Keratinocyte (primary cell): ENCODE measurements at places on chromosomes 7 and 10. TPM values are rescaled to one million over a fixed set of nuclear protein-coding genes. Genes with fewer than 3 reads are reported as not detected.

- H3K4me1 ChIP-seq, result peaks cover 14% of the 10 kb centered on the region
- no peak for DNase-seq
- H3K4me3 ChIP-seq, result no peak overlapping the region
- H3K27ac ChIP-seq, result no peak overlapping the region
These were observed 56.6 kb downstream of the SPOCK2 start for GRCh38 chr10:72031706-72032105.

PLAC9 gene
- 0.39 to 0.70 TPM in 2 of 3 replicates, not detected in the other for polyA plus RNA-seq

GRCh38 chr10:3239066-3239919 is 66.7 kb upstream of the PITRM1 start:
- no peak overlapping the region for H3K4me3 ChIP-seq
- H3K36me3 ChIP-seq, result no peaks in the 10 kb centered on the region
- DNase-seq, result no peak
- H3K27me3 ChIP-seq, result peaks cover 4% of the 10 kb centered on the region
- H3K27ac ChIP-seq, result no peak overlapping the region

DNA sequence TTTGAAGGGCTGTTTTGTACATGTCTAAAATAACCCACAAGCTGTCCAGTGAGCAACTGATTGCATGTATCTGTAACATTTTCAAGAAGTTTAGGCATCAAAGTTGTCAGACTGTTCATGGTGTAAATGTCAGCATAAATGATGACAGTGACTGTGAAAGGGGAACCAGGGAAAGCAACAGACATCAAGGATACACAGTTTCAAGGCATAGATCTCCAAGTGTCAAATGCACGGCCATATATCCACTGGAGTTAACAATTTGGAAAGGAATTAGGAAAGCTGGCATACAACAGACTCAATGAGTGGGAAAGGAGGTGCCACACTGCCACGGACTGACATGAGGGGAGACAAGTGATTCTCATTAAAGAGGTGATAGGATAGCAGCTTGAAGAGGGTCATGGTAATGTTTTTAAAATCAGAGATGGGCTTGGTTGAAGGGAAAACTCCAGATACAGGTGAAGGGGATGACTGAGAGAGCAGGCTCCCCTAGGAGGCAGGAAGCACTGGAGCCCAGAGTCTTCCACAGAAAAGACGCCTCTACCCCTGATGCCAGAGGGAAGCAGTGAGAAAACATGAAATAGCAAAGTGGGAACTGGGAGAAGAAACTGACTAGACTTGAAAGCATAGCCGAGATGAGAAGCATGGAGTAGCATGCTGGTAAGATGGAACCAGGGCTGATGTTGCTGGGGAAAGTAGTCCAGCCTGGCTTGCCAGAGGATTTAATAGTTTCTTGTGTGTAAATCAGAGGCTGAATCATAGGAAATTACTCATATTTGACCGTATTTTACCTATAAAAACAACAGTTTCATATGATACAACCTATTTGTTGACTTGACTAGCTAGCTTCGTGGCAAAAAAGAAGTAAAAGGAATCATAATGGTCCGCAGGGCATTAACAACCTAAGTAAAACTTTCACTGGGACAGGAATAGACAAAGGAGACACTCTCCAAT is 18.6 kb downstream of the NSMCE4A start:
- H3K27me3 ChIP-seq, result no peaks in the 10 kb centered on the region
- H3K36me3 ChIP-seq, result peaks cover 6% of the 10 kb centered on the region
- no peak overlapping the region for H3K4me3 ChIP-seq
- H3K27ac ChIP-seq, result peak overlapping the region; percentile 31

- H3K36me3 ChIP-seq, result peaks cover 5% of the 10 kb centered on the region
- no peak overlapping the region for H3K4me3 ChIP-seq
- no peak for DNase-seq
- H3K27ac ChIP-seq, result no peak overlapping the region
- peaks cover 15% of the 10 kb centered on the region for H3K4me1 ChIP-seq
- no peaks in the 10 kb centered on the region for H3K27me3 ChIP-seq
These were observed 2.4 kb downstream of the UROS start for GRCh38 chr10:125820701-125821100.

DNA sequence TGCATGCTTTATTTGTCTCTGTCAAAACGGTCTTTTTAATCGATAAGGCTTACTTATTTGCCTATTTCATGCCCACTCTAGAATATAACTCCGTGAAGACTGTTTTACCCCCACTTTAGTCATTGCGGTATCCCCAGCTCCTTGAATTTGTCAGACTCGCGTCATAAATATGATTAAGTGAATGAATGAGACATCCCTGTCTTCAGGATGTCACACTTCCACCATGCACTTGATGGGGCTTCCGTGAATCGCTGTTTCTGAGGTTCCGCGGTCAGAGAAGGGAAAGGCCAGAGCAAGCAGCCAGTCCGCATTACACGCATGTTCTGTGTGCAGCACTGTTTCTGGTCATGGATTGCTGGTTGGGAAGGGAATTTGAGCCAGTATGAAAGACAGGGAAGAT is 138.8 kb downstream of the CELF2 start:
- no peaks in the 10 kb centered on the region for H3K27me3 ChIP-seq
- no peaks in the 10 kb centered on the region for H3K4me1 ChIP-seq
- no peaks in the 10 kb centered on the region for H3K36me3 ChIP-seq
- no peak overlapping the region for H3K4me3 ChIP-seq
- no peak for DNase-seq

ACHE gene
- 0.07 to 0.30 TPM (median 0.20 TPM) in 3 replicates for polyA plus RNA-seq

GRCh38 chr10:113007343-113007771 is 57.3 kb downstream of the TCF7L2 start:
- DNase-seq, result no peak
- no peak overlapping the region for H3K27ac ChIP-seq
- H3K36me3 ChIP-seq, result no peaks in the 10 kb centered on the region

DNA sequence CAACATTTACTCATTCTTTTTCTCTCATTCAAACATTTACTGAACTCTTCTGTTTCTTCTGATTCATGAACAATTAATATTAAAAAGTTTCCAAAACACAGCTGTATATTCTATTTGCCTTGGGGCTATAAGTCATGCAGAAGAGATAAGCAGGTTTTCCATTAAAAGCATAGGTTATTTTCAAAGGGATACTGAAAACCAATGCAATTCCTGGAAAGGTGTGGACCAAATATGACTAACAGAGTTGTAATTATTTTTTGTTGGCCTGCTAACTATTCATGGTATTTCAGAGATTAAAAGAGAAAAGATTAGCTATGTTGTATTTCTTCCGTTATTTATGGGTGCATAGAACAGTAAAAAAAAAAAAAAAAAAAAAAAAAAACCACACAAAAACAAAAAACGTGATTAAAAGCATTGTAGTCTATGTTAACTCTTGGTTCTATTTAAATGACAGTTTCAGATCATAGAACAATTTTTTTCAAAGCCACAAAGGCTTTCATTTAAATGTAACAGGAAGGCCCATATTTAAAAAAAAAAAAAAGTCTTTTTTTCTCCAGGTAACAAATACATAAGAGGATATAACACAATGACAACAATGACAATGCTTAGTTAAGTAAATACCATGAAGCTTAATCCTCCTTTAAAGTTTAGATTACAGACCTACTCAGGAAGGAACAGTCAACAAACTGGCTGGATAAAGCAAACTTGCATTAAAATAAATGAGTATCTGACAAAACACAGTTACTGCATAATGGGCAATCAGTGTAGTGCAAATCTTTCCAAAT is 1042.9 kb downstream of the GATA3 start:
- peak; percentile 26 for DNase-seq
- H3K27me3 ChIP-seq, result no peaks in the 10 kb centered on the region
- peaks cover 3% of the 10 kb centered on the region for H3K4me1 ChIP-seq
- no peak overlapping the region for H3K27ac ChIP-seq

DNA sequence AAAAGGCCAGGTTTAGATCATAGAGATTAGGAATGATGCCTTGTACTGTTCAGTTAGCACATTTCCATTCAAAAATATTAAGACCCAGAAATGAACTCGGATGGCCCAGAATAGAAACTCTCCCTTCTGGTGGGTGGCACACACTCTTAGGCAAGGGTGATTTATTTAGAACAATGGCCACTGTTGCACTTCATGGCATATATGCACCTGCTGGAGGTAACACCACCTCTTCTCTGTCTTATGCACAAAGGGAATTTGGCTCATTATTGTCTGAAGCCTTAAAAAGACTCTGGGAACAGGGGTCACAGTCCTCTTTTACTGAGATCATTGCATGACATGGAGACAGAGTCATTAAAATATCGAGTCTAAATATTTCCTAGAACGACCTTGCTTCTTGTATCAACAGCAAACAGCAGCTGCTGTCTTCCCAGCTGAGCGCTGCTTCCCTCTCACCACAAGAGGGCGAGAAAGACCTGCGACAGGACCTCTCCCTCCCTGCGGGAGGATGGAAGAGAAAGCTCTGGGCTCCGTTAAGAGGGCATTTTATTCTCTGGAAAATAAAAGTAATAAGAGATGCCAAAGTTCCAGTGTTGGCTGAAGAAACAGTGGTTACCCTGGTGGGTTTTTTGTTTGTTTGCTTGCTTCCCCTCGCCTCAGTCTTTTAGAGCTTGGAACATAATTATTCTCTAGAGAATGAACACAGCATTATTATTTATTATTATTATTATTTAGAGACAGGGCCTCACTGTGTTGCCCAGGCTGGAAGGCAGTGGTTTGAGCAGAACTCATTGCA is 13.5 kb upstream of the BAMBI start:
- peaks cover 15% of the 10 kb centered on the region for H3K27me3 ChIP-seq
- H3K27ac ChIP-seq, result no peak overlapping the region
- no peak overlapping the region for H3K4me3 ChIP-seq
- no peaks in the 10 kb centered on the region for H3K36me3 ChIP-seq

GRCh38 chr10:130519791-130520190 is 383.6 kb downstream of the GLRX3 start:
- no peaks in the 10 kb centered on the region for H3K4me1 ChIP-seq
- no peak overlapping the region for H3K4me3 ChIP-seq
- H3K27ac ChIP-seq, result no peak overlapping the region
- H3K27me3 ChIP-seq, result no peaks in the 10 kb centered on the region
- DNase-seq, result no peak

- no peaks in the 10 kb centered on the region for H3K4me1 ChIP-seq
- no peak overlapping the region for H3K27ac ChIP-seq
- H3K4me3 ChIP-seq, result no peak overlapping the region
- no peaks in the 10 kb centered on the region for H3K36me3 ChIP-seq
These were observed 48.6 kb upstream of the ADO start for GRCh38 chr10:62755662-62756653.

DNA sequence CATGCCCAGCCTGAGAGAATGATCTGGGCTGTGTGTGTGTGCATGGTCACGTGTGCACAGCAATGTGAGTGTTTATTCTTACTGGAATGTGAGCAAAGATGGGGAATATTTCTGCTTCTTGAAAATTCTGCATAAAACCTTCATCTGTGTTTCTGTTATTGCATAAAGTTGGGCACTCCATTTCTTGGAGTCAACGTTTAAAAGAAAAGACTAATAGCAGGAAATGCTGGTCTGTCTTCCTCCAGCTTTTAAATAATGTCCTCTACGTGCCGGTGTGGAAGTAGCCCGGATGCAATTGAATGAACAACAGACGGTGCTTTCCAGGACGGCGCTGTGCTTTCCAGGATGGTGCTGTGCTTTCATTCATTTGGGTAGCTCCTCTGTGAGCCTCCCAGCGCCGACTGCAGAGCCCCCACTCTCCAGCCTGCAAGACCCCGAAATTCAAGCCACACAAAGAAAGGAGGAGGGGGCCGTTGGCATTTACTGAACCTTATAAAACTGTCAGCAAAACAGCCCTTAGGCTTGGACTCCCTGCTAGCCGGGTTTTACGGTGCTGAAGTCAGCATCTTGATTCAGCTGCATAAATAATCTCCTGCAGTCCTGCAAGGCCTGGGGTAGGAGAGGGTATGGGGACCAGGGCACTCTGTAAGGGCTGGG is 158.2 kb upstream of the PRKCQ start:
- peaks cover 38% of the 10 kb centered on the region for H3K4me1 ChIP-seq
- no peaks in the 10 kb centered on the region for H3K27me3 ChIP-seq
- H3K36me3 ChIP-seq, result peaks cover 3% of the 10 kb centered on the region
- peak overlapping the region; percentile 86 for H3K4me3 ChIP-seq
- no peak for DNase-seq
- peak overlapping the region; percentile 93 for H3K27ac ChIP-seq

DNA sequence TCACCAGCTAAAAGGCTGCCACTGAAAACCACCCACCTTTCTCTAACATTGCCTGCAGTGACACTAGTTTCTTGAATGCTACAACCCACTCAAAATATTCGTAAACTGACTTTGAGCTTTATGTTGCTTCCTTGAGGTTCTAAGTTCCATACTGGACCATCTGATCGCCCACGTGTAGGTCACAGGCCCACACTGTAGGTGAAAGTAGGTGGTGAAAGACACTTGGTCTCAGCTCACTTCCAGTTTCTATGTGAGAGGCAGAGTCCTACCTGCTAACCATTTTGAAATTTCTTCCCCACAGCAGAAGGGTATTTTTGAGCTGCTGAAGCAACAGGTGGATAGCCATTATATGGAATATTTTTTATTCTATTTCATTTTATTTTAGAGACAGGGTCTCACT is 97.3 kb downstream of the MYO3A start:
- no peak overlapping the region for H3K27ac ChIP-seq
- H3K36me3 ChIP-seq, result no peaks in the 10 kb centered on the region
- H3K4me3 ChIP-seq, result no peak overlapping the region
- no peak for DNase-seq
- H3K27me3 ChIP-seq, result no peaks in the 10 kb centered on the region
- no peaks in the 10 kb centered on the region for H3K4me1 ChIP-seq

GRB10 gene
- 3.8 to 5.6 TPM (median 4.4 TPM) in 3 replicates for polyA plus RNA-seq

ZNF722 gene
- not detected in 3 replicates for polyA plus RNA-seq

EPHA1 gene
- 24.6 to 37.1 TPM (median 31.9 TPM) in 3 replicates for polyA plus RNA-seq

GRCh38 chr10:73413108-73413527 is 740 bp downstream of the ANXA7 start:
- peak; percentile 35 for DNase-seq
- H3K27ac ChIP-seq, result peak overlapping the region; percentile 96
- peak overlapping the region; percentile 78 for H3K4me3 ChIP-seq
- H3K36me3 ChIP-seq, result no peaks in the 10 kb centered on the region
- peaks cover 18% of the 10 kb centered on the region for H3K4me1 ChIP-seq

GRCh38 chr7:98836811-98837629 is 32.8 kb downstream of the TMEM130 start:
- H3K27me3 ChIP-seq, result no peaks in the 10 kb centered on the region
- no peaks in the 10 kb centered on the region for H3K4me1 ChIP-seq
- DNase-seq, result no peak
- H3K27ac ChIP-seq, result no peak overlapping the region

- no peaks in the 10 kb centered on the region for H3K4me1 ChIP-seq
- no peaks in the 10 kb centered on the region for H3K27me3 ChIP-seq
- H3K27ac ChIP-seq, result no peak overlapping the region
These were observed 239.3 kb downstream of the AUTS2 start for GRCh38 chr7:69837387-69838068.

DNA sequence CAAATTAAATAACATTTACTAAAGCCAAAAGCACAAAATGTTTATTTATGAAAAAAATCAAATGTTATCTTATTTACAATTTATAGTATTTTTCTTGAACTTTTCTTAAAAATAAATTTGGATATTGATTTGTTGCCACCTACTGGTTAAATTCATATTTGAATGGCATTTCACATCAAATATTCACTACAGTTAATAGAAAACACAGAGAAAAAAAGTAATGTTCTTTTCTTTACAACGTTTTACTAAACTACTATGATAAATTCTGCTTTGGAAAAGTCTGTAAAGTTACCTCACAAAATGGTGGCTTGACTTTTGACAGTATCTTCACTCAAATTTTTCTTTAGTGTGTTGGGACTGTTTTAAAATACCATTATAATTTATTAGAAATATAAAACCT is 52.7 kb downstream of the SRPK2 start:
- H3K4me1 ChIP-seq, result no peaks in the 10 kb centered on the region
- H3K27me3 ChIP-seq, result no peaks in the 10 kb centered on the region
- H3K4me3 ChIP-seq, result no peak overlapping the region
- H3K27ac ChIP-seq, result no peak overlapping the region

GRCh38 chr7:135659159-135659846 is 3.0 kb upstream of the STMP1 start:
- H3K27ac ChIP-seq, result no peak overlapping the region
- no peak for DNase-seq
- no peak overlapping the region for H3K4me3 ChIP-seq
- H3K4me1 ChIP-seq, result peaks cover 18% of the 10 kb centered on the region
- H3K27me3 ChIP-seq, result no peaks in the 10 kb centered on the region
- no peaks in the 10 kb centered on the region for H3K36me3 ChIP-seq
